ENCODE measurements at places on chromosomes 6 and 20.

GRCh38 chr6:4844108-4844507 lies 67.9 kb downstream of the CDYL start:
- no peak for DNase-seq

GRCh38 chr20:18973529-18974173 lies 160.1 kb downstream of the SCP2D1 start:
- DNase-seq = no peak

- no peak for DNase-seq
Observed at GRCh38 chr20:3813848-3814581, 6.3 kb upstream of the AP5S1 start.

DNA sequence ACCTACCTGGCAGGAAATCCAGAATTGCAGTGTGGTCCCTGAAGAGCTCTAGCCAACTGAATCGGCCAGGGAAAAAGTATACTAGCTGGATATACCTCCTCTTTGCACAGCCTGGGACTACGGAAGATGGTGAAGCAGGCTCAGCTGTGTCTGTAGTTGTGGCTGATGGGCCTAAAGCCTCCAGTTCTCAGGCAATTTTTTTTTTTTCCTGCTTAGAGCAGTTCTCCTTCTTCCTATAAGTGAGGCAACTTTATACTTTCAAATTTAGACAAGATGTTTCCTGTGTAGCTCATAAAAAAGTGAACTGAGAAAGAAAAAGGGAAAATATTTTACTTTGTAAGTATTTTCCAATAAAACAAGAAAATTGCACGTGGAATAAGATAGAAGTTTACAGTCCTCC lies 172.9 kb downstream of the CARMIL1 start:
- DNase-seq = no peak

GRCh38 chr6:14012313-14013030 lies 87.7 kb downstream of the RNF182 start:
- no peak for DNase-seq
